NCI-H1436 (cell line): ENCODE measurements at places on chromosomes 13 and 19.

- DNase-seq, result peak; percentile 36
Observed at GRCh38 chr13:46551410-46552302, 1.3 kb upstream of the LRCH1 start.

DNA sequence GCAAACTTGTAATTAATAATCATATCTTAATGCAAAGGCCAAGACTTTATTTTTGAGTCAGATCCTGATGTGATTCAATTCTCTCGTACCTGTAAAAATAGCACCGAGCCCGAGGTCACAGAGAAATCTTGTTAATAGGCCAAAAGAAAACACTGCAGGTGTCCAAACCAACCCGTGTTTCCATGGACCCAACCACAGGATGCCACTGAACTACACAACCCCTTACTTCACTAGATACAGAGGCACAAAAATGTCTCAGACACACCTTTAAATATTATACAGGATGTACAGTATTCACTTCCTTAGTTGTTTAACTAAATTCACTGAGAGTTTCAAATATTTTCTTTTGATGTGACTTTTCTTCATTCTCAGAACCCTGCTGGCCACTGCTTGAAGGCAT lies 530.9 kb downstream of the MYO16 start:
- no peak for DNase-seq

- no peak for DNase-seq
Observed at GRCh38 chr13:98539666-98540065, 37.2 kb downstream of the STK24 start.

DNA sequence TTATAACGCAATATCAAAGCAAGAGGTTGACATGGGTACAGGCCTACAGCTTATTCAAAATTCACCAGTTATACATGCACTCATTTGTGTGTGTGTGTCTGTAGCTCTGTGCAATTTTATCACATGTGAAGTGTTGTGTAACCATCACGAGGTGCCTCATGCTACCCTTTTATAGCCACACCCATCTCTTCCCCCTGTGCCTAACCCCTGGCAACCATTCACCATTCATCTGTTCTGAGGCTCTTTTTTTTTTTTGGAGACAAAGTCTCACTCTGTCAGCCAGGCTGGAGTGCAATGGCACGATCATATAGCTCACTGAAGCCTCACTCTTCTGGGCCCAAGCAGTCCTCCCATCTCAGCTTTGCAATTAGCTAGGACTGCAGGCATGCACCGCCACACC lies 78.4 kb downstream of the DPF1 start:
- no peak for DNase-seq

- no peak for DNase-seq
Observed at GRCh38 chr19:19342086-19343015, 21.7 kb downstream of the MAU2 start.

- DNase-seq, result no peak
Observed at GRCh38 chr13:73996569-73996968, 137.6 kb downstream of the KLF12 start.

- peak; percentile 15 for DNase-seq
Observed at GRCh38 chr13:84896128-84896527, 903.1 kb downstream of the SLITRK6 start.

DNA sequence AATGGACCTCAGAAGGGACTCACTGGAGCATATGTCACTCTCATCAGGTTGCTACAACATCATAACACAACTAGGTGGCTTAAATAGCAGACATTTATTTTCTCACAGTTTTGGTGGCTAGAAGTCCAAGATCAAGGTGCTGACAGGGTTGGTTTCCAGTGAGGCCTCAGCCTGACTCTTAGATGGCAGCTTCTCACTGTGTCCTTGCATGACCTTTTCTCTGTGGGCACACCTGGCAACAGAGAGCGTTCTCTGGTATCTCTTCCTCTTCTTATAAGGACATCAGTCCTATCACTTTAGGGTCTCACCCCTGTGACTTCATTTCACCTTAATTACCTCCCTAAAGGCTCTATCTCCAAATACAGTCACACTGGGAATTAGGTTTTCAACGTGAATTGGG lies 74.5 kb downstream of the CYSLTR2 start:
- DNase-seq, result no peak

- no peak for DNase-seq
Observed at GRCh38 chr13:92951273-92951890, 275.2 kb upstream of the GPC6 start.
